ENCODE measurements at places on chromosomes 4 and X. TPM values are rescaled to one million over a fixed set of nuclear protein-coding genes. Genes with fewer than 3 reads are reported as not detected.

Gene SLBP
- total RNA-seq = 165 TPM

Gene CCSER1
- total RNA-seq = 2.8 TPM

Gene FBXW7
- 17.9 TPM for total RNA-seq

Gene LRRC66
- total RNA-seq = 0.15 TPM

Gene CBR4
- total RNA-seq = 10.7 TPM

Gene UCP1
- not detected for total RNA-seq

Gene CSAG2
- not detected for total RNA-seq

Gene ASB12
- total RNA-seq = not detected

Gene KLF8
- total RNA-seq = 0.12 TPM

Gene FGB
- 1.2 TPM for total RNA-seq

Gene ZFP42
- not detected for total RNA-seq

Gene SLC38A5
- 0.04 TPM for total RNA-seq

Gene UGT8
- 10.9 TPM for total RNA-seq

Gene ITIH6
- total RNA-seq = not detected

Gene PABPC1L2B
- total RNA-seq = not detected
